ENCODE measurements at places on chromosomes 11 and 22. TPM values are rescaled to one million over a fixed set of nuclear protein-coding genes. Genes with fewer than 3 reads are reported as not detected.

The SMIM38 gene
- 1.1 TPM for total RNA-seq

The NOX4 gene
- total RNA-seq, result 1.6 TPM

The GPR83 gene
- not detected for total RNA-seq

The RGL4 gene
- total RNA-seq, result not detected

The GRIA4 gene
- total RNA-seq, result not detected

The C11orf65 gene
- total RNA-seq, result 1.5 TPM

The APOA4 gene
- total RNA-seq, result not detected

The SULT4A1 gene
- 1.8 TPM for total RNA-seq

The DSCAML1 gene
- 0.81 TPM for total RNA-seq

The F2 gene
- total RNA-seq, result not detected

The VPREB1 gene
- not detected for total RNA-seq

The MMP3 gene
- not detected for total RNA-seq

The OR52I2 gene
- not detected for total RNA-seq

The GDPD4 gene
- total RNA-seq, result not detected

The DERL3 gene
- 11.4 TPM for total RNA-seq

The OR2AT4 gene
- total RNA-seq, result not detected

The ASRGL1 gene
- 6.2 TPM for total RNA-seq

The CHRDL2 gene
- 3.2 TPM for total RNA-seq

The C22orf31 gene
- total RNA-seq, result not detected

The XBP1 gene
- total RNA-seq, result 262 TPM

The NXF1 gene
- total RNA-seq, result 94.6 TPM

The CST6 gene
- 1.1 TPM for total RNA-seq

The MYBPC3 gene
- 0.18 TPM for total RNA-seq

The TRIM64C gene
- total RNA-seq, result not detected

The IGSF22 gene
- 4.1 TPM for total RNA-seq

The SLC35F2 gene
- 8.0 TPM for total RNA-seq

The POU2AF2 gene
- total RNA-seq, result 1.2 TPM

The TEX54 gene
- not detected for total RNA-seq

The CRYAB gene
- 106 TPM for total RNA-seq

The NLRP10 gene
- total RNA-seq, result not detected

The OOSP3 gene
- not detected for total RNA-seq

The PANX2 gene
- 1.9 TPM for total RNA-seq

The C11orf87 gene
- 5.9 TPM for total RNA-seq

The LMNTD2 gene
- 8.8 TPM for total RNA-seq

The TM7SF2 gene
- 37.5 TPM for total RNA-seq

The OR2D2 gene
- 1.0 TPM for total RNA-seq

The CASP5 gene
- not detected for total RNA-seq

The ADM gene
- 21.9 TPM for total RNA-seq
